ENCODE measurements at places on chromosomes 5 and 9.
A peak's percentile ranks its signal among the peaks of the same experiment; 100 is the strongest.

GRCh38 chr5:72101828-72102227, 5.4 kb upstream of the MAP1B start:
- DNase-seq = no peak

DNA sequence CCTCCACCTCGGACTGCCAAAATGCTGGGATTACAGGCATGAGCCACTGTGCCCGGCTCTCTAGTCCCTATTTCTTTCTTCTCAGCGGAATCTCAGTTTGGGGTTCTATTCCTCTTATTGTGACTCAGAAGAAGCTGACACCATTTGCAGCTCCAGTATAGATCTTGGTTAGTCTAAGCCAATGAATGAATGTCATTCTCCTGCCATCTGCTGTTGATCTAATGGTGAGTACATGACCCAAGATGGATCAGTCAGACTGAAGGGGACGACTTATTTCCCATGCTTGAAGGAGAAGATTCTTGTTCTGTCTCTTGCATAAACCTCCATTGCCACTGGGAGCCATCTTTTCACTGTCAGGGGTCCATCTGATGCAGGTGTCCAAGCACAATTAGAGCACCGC, 76.0 kb upstream of the KLF9 start:
- DNase-seq = peak; percentile 18

DNA sequence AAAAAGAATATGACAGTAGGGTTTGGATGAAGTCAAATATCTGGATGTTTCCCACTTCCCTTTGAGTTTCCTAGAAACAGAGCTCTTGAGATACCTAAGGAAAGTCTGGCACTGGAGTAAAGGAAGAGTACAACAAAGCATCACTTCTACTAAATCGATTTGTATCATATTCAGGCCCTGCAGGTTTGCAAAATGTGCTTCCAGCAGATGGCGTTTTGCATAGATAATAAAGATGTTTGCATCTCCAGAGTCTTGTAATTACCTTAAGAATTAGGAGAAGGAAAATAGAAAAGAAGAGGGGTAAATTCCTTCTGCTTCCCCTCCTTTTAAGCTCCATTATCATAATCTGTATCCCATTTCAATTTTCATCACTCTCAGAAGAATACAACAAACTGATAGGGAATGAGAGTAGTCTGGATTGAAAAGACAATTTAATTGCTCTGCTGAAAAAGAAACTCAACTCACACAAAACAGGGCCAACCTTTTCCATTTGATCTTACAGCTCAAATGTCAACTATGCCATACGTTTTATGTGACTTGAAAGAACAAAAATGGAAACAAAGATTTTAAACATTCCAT, 380.4 kb downstream of the PTPRD start:
- no peak for DNase-seq

GRCh38 chr5:77867914-77868313, 91.8 kb upstream of the TBCA start:
- DNase-seq = no peak

GRCh38 chr5:131812371-131813160, 15.7 kb upstream of the FNIP1 start:
- DNase-seq = no peak

GRCh38 chr5:38330207-38330606, 71.8 kb downstream of the EGFLAM start:
- DNase-seq = no peak

- no peak for DNase-seq
Observed at GRCh38 chr5:59661311-59661710, 232.2 kb downstream of the PDE4D start.

- DNase-seq = no peak
Observed at GRCh38 chr5:91235271-91235694, 147.8 kb downstream of the ARRDC3 start.

DNA sequence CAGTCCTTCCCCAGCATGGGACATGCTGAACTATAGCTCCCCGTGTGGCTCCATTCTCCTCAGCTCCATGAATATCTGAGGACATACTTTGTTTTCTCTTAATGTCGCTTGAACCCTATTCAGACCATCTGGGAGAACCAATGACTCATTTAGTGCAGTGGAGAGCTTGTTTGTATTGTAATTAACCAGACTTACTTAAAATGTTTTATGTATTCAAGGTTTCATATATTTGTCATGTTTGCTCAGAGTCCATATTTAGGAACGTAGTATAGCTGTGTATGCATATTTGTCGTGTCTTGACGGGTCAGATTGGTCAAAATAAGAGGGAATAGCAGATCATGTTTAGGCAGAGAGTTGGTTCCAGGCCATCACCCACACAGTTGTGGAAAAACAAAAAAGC, 150.1 kb upstream of the NTRK2 start:
- no peak for DNase-seq

DNA sequence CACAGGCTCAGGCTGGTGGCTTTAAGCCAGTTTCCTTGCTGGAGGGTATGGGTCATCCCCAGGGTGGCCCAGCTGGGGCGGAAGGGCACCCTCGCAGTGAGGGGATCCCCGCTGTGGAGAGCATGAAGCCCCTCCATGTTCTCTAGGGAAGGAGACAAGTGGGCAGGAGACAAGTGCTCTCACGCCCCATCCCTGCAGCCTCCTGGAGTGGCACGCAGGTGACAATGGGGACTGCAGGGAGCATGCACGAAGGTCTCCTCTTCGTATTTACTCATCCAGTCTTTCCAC, 83.3 kb downstream of the GTF3C4 start:
- no peak for DNase-seq

- DNase-seq = no peak
Observed at GRCh38 chr9:18185196-18185595, 288.8 kb upstream of the ADAMTSL1 start.

DNA sequence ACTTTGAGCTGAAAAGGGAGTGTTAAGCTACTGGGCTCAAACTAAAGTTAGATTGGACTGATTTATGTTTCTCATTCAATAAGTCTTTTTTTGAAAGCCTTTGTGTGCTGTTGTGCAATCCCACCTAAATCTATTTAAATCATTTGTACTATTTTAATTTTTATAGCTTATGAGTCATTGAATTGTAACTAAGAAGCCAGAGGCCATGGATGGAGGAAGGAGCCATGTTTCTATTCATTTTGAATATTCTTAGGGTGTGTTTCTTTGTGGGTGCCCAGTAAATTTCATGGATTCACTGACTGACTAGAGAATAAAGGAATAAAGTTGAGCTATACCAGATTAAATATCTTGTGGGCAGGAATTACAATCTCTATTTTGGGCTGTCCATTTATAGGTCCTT, 238.5 kb downstream of the KIF4B start:
- no peak for DNase-seq

Data from CD4-positive, alpha-beta T cell treated with Interleukin-21 for 1 hour (primary cell).